ENCODE measurements at places on chromosomes 7 and 10.

DNA sequence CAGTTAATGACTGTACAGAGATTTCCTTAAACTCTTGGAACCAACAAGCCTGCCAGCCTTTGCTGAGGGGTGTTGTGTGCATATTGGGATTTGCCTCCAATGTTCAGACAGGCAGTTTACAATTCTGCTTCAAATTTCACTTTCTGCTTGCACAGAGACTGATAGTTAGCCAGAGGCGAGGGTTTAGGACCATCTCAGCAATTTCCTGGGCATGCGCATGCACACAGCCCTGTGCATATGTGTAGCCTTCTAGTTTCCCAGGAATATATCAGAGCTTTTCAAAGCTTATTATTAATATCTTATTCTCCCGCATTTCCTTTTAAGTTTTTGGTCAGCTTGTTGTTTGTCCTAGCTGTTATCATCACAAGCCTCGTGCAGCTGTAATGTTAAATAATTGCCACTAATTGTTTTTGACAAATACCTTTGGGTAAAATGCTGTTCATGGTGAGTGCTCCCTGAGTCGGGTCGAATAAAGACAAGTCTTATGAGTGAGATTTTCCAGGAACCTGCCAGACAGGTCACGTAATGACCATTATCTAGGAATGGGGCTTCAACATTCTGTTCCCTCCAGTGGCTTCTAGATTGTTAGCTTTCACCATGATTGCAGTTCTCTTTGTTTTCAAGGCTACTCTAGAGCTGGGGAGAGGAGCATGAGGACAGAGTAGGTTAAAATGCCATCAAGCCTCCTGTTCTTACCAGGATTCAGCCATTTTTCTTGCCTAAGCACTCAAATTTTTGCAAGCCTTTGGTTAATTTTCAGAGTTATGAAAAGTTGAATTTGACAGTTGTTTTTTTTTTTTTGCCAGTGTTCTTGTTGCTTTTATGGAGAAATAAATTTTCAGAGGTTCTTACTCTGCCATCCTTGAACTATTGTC, 24.1 kb upstream of the DNAJC1 start:
- DNase-seq: no peak

DNA sequence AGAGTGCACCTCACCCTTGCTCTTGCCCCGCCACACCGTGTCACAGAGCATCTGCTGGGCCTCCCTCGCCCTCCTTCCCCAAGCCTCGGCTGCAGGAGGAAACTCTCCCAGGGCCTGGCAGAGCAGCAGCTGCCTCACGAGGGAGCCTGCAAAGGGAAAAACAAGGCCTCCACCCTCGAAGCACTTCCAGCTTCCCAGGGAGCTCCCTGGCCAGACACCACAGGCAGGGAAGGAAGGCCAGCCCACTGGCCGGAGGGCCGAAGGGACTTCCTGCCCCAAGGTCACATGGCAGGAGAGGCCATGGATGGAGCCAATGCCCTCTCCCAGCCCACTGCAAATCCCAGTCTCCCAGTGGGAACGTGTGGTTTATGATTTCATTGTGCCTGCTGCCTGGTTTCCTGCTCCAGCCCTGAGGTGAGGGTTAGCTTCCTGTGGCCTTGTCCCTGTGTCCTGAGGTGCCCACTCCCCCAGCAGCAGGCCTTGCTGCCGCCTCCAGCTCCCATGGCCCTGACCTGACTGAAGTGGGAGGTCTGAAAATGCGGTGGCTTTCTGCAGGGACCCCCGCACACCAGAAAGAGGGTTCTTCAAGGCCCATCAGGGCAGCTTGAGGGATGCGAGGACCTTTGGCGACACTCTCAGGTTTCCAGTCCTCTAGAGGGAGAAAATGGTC, 100.5 kb upstream of the PPIF start:
- no peak for DNase-seq

DNA sequence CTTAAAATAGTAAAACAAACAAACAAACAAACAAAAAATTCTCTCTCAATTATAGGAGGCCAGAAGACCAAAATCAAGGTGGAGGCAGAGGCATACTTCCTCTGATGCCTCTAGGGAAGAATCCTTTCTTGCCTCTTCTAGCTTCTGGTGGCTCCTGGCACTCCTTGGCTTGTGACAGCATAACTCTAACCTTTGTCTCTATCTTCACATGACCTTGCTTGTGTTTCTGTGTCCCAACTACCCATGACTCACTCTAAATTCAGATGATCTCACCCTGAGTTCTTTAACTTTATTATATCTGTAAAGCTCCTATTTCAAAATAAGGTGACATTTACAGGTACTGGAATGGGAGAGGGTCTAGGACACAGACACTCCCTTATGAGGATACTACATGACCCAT, 88.3 kb upstream of the ANTXRL start:
- no peak for DNase-seq

DNA sequence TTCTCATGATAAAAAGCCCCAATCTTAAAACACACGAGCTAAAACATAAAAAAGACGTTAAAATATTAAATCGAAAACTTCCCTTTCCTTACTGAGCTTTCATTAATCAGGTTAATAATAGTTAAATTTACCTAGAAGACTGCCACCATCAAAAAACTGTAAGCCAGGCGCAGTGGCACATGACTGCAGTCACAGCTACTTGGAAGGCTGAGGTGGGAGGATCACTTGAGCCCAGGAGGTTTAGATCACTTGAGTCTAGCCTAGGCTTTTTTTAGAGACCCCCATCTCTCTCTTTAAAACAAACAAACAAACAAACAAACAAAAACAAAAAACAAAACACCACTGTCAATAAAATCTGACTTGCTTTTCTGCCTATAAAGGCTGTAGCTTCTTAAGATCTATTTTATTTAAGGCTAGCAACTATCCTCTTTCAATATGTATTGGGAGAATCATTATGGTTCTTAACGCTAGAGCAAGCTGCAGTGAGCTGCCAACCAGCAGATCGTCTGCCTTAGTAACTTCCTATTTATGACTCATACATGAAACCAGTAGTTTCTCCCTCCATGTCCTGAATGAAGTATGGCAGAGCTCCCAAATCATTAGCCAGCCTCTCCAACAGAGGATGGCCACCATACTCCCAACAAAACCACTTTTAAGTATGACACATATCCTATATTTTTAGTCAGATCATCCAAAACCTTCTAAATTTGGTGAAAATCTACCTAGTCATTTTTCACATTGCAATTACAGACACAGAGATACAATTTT, 163.7 kb downstream of the SRPK2 start:
- no peak for DNase-seq

GRCh38 chr7:85749696-85750453, 563.0 kb upstream of the SEMA3D start:
- DNase-seq: no peak

- no peak for DNase-seq
These were observed 233.6 kb downstream of the PRPF18 start for GRCh38 chr10:13820119-13820963.

GRCh38 chr10:79249186-79250121, 97.8 kb upstream of the PPIF start:
- no peak for DNase-seq

DNA sequence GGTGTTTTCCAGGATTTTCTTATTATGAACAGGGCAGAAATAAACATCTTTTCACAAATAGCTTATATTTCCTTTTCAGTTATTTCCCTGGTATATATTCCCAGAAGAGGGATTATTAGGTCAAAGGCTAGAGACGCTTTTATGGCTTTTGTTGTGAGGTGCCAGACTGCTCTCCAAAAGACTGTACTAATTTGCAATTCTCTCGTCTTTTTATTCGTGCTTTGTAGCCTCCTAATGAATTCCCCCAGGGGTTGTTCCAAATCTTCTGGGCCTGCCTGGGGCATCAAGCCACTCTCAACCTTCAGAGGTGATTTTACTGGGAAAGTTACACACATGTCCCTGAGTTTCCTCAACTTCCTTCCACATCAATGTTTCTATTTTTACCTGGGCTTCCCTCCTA, 34.0 kb upstream of the R3HCC1L start:
- DNase-seq: no peak

DNA sequence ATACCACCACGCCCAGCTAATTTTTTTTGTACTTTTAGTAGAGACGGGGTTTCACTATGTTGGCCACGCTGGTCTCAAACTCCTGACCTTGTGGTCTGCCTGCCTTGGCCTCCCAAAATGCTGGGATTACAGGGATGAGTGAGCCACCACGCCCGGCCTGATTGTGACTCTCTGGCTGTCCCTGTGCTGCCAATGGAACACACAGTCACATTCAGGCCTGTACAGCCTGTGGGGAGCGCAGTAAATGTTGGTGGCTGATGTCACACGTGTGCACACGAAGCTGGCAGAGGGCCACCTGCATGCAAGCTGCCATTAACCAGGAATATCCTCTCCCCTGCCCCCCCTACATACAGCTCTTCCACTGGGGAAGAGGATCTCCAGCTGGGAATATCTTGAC, 22.1 kb downstream of the POLL start:
- no peak for DNase-seq

- DNase-seq: no peak
These were observed 187.9 kb upstream of the INHBA start for GRCh38 chr7:41890631-41891274.

Data from stimulated activated CD8-positive, alpha-beta memory T cell treated with anti-CD3 and anti-CD28 coated beads, Interleukin-12 subunit alpha, Interleukin-12 subunit beta, amount 100 ng/mL, for 4 hours (primary cell).